A549 treated with DMSO at 1 μM for 4 hours (cell line): ENCODE measurements at places on chromosomes 7 and 10. TPM values are rescaled to one million over a fixed set of nuclear protein-coding genes. Genes with fewer than 3 reads are reported as not detected.

GNAI1 gene
- total RNA-seq, result 32.3 to 41.4 TPM (median 39.2 TPM) in 5 replicates

AKR1D1 gene
- total RNA-seq, result not detected in 5 replicates

HTRA1 gene
- total RNA-seq, result 48.8 to 64.7 TPM (median 56.3 TPM) in 5 replicates

PTPRN2 gene
- 0.52 to 1.2 TPM (median 0.91 TPM) in 5 replicates for total RNA-seq

CUZD1 gene
- 0.94 to 1.9 TPM (median 1.3 TPM) in 5 replicates for total RNA-seq

PTN gene
- not detected in 5 replicates for total RNA-seq

ANXA8L1 gene
- total RNA-seq, result 87.4 to 123 TPM (median 98.7 TPM) in 5 replicates

ANKRD30A gene
- total RNA-seq, result 0.41 to 1.1 TPM (median 0.74 TPM) in 5 replicates

RP9 gene
- 29.3 to 36.1 TPM (median 34.0 TPM) in 5 replicates for total RNA-seq

PRTFDC1 gene
- 17.0 to 23.8 TPM (median 18.2 TPM) in 5 replicates for total RNA-seq

ADAMTS14 gene
- 0.08 to 0.11 TPM (median 0.08 TPM) in 5 replicates for total RNA-seq

MMD2 gene
- not detected in 5 replicates for total RNA-seq

FAM107B gene
- total RNA-seq, result 148 to 213 TPM (median 180 TPM) in 5 replicates

GPER1 gene
- 0.64 to 1.1 TPM (median 0.79 TPM) in 5 replicates for total RNA-seq

TMEM184A gene
- total RNA-seq, result 6.7 to 15.3 TPM (median 13.2 TPM) in 5 replicates

AKR1E2 gene
- total RNA-seq, result 6.2 to 9.8 TPM (median 8.6 TPM) in 5 replicates

GLRX3 gene
- total RNA-seq, result 188 to 262 TPM (median 237 TPM) in 5 replicates

ADARB2 gene
- total RNA-seq, result not detected in 5 replicates

CUBN gene
- total RNA-seq, result 0.11 to 0.25 TPM (median 0.14 TPM) in 4 of 5 replicates, not detected in the other

CALN1 gene
- not detected in 5 replicates for total RNA-seq

SLC26A3 gene
- not detected in 5 replicates for total RNA-seq

ANKRD61 gene
- total RNA-seq, result 0.50 to 0.99 TPM (median 0.78 TPM) in 5 replicates
